CD4-positive, alpha-beta T cell treated with Interleukin-21 for 1 hour (primary cell): ENCODE measurements at places on chromosomes 16 and 17.

- DNase-seq = peak; percentile 82
Observed at GRCh38 chr17:2054512-2055291, at the start of gene HIC1. Gene HIC1 (plus strand): TSS chr17:2055103. CDS start chr17:2056691, 1,588 bp downstream.

- DNase-seq = no peak
Observed at GRCh38 chr17:33079201-33079600, 87.6 kb downstream of the SPACA3 start.

DNA sequence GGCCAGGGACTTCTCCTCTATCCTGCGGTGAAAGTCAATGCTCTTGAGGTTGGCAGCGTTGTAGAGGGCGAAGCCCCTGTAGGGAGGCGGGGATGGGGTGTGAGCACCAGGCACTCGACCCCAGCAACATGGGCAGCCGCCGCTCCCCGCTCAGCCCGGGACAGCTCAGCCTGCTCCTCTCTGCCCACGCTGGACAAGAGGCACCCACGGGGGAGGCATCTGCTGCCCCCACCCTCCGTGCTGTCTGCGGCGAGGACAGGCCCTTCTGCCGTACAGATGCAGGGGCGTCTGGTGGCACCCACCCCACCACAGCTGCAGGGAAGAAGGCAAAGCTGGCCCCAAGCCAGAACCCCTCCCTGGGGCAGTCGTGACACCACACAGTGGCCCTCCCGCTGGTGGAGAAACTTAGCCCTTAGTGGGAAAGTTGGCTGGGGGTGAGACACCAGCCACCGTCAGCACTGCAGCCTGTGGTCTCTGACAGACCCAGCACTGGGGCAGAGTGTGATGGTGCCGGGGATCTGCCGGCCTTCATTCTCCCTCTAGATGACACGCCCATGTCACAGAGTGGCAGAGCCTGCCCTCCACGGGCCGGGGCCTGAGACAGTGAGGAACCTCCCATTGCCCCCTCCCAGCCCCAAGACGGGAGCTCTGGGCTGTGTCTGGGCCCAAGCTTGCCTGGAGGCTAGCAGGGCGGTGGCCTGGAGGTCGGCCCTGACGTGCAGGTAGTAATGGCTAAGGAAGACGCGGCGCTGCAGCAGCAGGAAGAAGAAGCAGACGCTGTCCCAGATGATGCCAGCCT lies 19.5 kb downstream of the CTU2 start:
- DNase-seq = no peak

GRCh38 chr16:6095414-6095813 lies 997.8 kb upstream of the EEF2KMT start:
- DNase-seq = no peak

DNA sequence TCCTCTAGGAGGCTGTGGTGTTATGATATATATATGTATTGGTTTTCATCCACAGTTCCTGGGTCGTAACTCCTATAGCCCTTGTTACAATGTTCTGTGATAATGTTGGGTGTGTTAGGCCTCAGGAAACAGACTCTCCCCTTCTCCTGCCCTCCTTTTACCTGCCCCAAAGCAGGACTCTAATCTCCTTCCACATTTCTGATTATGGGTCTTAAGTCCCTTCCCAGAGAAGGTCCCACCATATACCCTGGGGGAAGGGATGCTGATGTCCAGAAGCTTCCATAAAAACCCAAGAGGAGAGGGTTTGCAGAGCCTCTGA lies 450 bp upstream of the C1QBP start:
- DNase-seq = no peak

DNA sequence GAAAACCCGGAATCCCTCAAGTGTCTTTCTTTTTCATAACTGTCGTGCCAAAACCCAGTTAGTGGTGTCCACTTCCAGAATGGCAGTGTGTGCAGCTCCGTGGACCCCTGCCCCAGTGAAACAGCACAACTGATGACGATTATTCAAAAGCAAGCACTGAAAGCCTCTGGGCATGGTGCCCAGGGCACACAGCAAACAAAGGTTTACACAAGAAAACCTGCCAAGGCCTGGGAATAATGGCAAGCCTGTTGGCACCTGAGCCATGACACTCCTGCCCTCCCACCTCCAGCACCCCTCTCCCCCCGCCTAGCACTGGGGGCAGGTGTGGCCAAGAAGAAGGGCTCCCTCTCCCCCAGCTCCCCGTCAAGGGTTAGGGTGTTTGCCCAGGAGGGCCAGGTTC lies 2.8 kb downstream of the PKMYT1 start:
- DNase-seq = no peak

DNA sequence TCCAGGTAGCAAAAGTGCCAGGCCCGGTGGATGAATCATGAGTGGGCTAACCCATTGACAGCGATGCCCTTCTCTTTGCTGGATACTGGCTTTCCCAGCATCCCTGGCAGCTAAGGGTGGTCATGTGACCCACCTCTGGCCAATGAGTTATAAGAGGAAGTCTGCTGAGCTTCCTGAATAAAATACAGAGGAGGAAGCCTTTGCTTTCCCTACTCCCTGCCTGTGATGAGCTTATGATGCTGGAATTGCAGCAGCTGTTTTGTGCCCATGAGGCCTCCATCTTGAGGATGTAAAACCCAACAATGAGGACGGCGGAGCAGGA lies 15.0 kb upstream of the ATP2A3 start:
- no peak for DNase-seq

DNA sequence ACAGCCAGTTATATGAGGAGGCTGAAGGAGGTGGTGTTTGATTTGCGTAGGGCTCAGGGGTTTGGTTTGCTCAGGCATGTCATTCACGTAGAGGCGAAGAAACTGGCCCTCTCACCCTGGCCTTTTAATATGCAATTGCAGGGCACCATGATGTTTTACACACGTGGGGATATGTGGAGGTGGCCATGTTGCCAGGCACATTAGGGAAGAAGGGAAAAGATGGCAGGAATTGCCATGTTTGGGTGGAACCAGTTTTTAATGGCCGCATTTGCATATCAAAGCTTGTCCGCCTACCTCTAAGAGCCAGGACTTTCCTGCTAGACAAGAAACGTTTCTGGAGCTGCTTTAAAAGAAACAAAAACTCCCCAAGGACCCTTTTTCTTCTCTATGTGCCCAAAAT lies 1483.7 kb upstream of the GOT2 start:
- DNase-seq = no peak

- no peak for DNase-seq
Observed at GRCh38 chr16:9061358-9061813, 30.1 kb upstream of the HAPSTR1 start.

- no peak for DNase-seq
Observed at GRCh38 chr17:36481829-36482228, 4.7 kb upstream of the ZNHIT3 start.

DNA sequence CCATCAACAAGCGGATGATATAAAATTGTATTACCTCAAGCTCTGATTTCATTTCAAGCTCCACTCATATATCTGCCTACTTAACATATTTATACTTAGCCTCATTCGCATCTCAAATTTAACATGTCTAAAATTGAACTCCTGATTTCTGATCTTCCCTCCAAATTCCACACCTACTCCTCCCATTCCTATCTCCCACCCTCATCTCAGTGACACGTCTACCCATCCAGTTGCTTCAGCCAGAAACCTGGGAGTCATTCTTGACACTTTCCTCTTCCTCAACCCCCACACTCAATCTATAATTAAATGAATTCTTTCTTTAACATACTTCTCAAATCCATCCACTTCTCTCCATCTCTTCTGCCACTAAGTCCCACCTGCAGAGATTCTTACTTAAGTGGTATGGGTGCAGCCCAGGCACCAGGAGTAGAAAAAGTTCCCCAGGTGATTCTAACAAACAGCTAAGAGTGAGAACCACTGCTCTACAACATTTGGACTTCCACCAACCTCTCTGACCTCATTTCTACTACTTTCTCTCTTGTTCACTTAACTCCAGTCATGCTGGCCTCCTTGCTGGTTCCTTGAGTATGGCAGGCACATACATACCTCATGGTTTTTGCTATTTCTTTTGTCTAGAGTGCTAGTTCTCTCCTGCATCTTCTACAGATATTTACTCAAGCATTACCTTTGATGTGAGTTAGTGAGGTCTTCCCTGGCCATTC lies 18.1 kb downstream of the SPOP start:
- DNase-seq = no peak

GRCh38 chr16:53840456-53840855 lies 136.5 kb downstream of the FTO start:
- no peak for DNase-seq

GRCh38 chr16:68509381-68509780 lies 29.7 kb upstream of the ZFP90 start:
- no peak for DNase-seq

GRCh38 chr17:74040291-74040690 lies 163.2 kb upstream of the RPL38 start:
- no peak for DNase-seq

DNA sequence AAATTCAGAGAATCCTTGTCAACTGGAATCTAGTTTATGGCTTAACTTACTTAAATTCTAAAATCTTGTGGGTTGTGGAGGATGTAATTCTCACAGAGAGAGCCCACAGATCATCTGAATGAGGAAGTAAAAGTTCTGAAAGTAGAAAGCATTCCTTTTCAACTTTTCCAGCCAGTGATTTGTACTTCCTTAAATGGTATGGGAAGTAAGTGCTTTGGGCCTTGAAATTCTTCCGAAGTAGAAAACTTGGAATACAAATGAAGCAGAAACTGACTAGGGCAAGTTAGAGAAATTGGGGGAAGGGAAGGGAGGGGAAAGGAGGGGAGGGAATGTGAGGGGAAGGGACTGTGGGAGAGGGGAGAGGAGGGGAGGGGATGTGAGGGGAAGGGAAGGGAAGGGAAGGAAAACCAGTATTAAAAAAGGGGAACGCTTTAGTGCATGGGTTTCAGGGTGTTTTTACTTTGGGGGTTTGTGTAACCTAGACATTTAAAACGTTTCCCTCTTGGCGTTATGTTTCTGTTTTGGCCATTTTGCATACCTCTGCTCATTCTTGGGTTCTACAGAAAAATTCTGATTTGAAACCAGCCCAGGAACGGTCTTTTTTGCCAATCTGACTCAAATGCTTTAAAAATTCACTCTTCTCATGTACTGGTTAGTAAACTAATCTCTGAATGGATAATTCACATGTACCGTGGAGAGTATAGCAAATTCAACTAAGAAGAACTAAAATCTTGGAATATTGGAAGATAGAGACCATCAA lies 15.5 kb upstream of the SNTB2 start:
- no peak for DNase-seq

DNA sequence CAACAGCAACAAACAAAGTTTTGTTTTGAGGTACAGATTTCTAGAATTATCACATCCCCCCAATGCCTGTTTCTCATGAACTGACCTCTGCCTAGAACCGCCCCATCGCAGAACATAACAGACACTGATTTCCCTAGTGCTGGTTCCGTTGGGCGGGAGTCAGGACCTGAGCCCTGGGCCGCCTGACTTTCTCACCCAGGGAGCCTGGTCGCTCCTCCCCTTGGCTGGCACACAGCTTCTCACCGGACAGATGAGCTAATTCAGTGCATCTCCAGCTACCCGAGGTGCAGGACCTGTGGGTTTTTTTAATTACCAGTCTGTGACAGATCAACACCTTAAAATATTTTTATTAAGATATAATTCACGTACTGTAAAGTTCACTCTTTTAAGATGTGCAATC lies 20.1 kb upstream of the RPL38 start:
- DNase-seq = no peak

DNA sequence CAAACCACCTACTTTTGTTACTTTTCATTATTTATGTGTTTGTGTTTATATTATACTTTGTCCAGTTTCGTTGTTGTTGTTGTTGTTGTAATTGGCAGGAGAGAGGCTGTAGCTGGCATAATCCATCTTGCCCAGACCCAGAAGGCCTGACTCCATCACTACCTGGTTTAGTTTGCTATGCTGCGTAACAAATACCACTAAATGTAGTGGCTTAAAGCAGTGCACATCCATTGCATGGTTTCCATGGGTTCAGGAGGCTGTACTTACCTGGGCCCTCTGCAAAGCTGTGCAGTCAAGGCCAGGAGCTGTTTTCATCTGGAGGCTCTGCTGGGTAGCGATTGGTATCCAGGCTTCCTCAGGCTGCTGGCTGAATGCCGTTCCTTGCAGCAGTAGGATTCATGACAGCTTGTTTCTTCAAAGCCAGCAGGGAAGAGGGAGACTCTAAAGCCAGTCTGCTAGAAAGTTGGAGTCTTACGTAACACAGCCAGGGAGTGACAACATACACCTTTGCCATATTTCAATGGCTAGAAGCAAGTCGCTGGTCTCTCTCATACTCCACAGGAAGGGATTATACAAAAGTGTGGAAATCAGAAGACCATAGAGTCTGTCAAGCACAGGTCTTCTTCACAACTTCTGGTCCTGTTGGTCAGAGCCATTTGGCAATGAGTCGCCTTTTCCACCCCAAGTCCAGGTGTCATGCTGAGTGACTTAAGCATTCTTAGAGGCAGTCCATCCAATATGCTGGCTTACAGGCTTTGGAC lies 41.1 kb downstream of the TNRC6C start:
- no peak for DNase-seq

DNA sequence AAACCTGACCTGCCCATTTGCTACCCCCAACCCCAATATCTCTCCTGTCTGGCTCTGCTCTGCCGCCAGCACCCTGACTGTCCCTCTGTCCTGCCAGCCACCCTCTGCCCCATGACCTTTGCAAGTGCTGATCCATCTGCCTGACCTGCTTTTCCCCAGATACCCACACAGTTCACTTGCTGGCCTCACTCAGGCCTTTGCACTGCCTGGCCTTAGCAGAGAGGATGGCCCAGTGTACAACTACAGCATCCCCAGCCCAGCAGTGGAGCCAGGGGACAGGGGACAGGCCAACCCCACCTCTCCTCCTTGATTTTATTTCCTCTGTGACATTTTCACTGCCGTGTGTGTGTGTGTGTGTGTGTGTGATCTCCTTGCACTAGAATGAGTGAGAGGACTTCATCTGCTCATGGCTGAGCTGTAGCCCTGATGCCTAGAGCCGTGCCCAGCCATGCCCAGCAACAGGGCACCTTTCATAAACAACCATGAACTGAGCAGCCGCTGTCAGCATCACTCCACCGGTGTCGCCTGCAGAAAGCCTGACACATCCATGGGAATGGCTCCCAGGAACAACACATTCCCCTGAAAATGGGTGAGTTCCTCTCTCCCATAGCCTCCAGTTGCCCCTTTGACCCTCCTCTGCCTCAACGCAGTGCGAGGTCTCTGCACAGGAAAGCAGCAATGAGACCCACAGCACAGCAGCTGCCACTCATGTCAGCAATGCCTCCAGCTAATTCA lies 36.0 kb upstream of the RBFOX3 start:
- DNase-seq = no peak
